ENCODE measurements at places on chromosomes 5 and 9.
A peak's percentile ranks its signal among the peaks of the same experiment; 100 is the strongest.

- no peak for DNase-seq
These were observed 2.5 kb downstream of the KIAA0825 start for GRCh38 chr5:94615862-94616261.

DNA sequence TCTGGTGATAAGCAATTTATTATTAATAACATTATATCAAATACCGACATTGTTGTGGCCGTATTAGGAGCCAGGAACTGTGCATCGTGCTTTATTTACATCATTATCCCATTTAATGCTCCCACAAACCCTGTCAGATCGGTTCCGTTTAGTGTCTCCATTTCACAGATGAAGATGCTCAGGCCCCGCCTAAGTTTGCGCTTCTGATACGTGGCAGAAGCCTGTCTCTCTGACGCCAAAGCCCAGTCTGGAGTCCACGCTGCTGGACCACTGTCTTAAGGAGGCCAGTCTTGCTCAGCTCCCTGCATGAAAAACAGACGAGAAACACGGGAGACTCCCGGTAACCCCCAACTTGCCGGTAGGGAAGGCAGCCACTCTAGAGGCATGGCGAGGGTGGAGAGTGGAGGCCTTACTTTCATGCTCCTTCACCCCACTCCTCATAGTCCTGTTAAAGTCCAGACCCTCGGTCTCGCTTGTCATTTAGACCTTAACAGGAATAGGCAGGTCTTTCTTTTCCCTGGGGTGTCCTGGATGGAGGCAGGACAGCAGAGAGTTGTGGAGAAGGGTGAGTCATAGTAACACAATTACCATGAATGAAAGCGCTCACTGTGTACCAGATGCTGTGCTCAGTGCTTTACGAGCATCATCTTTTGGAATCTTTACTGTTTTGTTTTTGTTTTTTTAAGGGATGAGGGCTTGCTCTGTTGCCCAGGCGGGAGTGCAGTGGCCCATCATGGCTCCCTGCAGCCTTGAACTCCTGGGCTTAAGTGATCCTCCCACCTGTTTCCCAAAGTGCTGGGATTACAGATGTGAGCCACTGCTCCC is 872 bp downstream of the TXNDC15 start:
- DNase-seq = peak; percentile 92

- peak; percentile 84 for DNase-seq
These were observed 15.1 kb downstream of the GPSM1 start for GRCh38 chr9:136342181-136343120.

- no peak for DNase-seq
These were observed 772.5 kb downstream of the NR2F1-AS1 start for GRCh38 chr5:92808474-92808873.

DNA sequence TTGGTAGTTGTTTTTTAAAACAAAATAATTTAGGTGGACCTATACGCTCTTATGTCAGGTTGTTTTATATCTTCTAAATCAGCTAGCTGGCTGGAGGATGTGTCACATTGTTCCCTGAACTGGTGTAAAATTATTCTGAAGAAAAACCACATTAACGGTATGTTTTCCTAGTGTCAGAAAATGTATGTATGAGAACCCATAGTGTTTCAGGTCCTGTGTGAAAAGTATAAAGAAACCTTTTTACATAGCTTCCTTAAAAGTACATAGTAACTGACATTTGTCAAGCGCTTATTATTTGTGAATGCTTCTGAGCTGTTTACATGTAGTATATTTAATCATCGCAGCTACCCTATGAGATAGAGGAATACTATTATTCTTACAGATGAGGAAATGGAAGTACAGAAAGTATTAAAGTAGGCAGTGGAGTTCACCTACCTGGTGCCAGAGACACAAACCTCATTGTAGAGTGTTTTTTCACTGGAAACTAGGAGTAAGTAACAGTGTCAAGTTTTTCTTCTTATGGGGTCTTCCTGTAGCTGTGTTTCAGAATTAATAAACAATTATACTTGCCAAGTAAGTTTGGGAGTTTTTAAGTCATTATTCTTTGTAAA is 10.4 kb upstream of the FAM120AOS start:
- no peak for DNase-seq

DNA sequence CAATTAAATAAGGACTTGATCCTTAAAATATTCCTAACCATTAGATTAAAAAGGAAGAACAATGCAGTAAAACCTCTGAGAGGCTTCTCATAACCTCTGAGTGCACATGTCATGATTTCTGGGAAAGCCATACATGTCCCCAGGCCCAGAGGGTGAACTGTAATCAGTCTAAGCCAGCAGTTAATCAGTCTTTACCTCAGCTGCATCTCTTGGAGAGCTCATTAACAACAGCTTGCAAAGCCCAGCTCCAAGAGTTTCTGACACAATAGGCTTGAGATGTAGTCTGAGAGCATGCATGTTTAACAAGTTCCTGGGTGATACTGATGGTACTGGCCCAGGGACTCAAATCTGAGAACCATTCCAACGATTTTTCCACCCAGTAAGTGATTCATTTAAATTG is 392.1 kb downstream of the DNAH5 start:
- no peak for DNase-seq

- peak; percentile 90 for DNase-seq
These were observed 168.7 kb downstream of the GRIA1 start for GRCh38 chr5:153659039-153659736.

- no peak for DNase-seq
These were observed 1071.9 kb upstream of the CDH10 start for GRCh38 chr5:25716680-25717079.

DNA sequence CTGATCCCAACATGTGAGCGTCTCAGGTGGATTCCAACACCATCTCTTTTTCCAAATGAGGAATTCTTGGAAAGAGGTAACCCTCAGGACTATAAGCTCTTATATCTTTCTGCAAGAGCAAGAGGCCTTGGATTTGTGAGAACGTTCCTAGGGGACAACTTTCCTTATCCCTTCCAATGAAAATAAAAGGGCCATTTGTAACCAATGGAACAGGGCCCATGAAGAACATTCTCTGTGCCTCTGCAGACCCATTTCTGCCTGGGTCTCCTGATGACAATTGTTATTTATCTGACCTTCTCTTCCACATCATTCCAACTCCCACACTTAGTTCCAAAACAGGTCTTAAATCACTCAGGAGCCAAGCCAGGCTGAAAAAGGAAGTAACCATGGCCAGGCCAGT is 202.6 kb downstream of the ZNF462 start:
- DNase-seq = no peak

DNA sequence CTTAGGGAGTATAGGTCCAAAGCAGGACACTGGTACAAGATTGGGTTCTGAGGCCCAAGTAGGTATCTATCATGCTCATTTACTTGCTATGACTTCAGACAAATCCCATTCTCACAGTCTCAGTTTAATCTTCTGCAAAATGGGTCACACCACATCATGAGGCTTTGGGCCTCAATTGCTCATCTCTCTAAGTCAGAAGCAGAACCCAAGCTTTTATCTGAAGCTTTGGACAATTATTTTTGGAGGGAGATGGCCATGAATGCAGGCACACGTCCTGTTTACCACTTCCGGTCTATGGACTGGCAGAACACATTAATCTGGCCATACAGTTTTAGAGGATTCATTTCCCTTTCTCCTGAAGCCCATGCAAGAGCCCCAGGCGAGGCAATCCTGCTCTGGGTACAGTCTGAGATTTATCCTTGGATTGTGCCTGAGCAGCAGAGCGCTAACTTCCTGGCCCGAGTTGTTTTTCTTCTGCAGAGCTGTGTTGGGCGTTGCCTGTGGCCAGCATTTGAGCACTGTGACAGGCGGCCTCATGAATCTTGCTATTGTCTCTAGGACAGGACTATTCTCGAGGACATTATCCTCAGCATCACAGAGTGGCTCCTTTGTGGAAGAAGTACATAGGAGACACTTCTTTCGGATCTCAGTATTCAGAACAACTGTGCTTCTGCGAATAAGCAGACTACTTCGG is 16.1 kb downstream of the SLC22A4 start:
- no peak for DNase-seq

- DNase-seq = no peak
These were observed 29.8 kb downstream of the TTC23L start for GRCh38 chr5:34868791-34869190.

DNA sequence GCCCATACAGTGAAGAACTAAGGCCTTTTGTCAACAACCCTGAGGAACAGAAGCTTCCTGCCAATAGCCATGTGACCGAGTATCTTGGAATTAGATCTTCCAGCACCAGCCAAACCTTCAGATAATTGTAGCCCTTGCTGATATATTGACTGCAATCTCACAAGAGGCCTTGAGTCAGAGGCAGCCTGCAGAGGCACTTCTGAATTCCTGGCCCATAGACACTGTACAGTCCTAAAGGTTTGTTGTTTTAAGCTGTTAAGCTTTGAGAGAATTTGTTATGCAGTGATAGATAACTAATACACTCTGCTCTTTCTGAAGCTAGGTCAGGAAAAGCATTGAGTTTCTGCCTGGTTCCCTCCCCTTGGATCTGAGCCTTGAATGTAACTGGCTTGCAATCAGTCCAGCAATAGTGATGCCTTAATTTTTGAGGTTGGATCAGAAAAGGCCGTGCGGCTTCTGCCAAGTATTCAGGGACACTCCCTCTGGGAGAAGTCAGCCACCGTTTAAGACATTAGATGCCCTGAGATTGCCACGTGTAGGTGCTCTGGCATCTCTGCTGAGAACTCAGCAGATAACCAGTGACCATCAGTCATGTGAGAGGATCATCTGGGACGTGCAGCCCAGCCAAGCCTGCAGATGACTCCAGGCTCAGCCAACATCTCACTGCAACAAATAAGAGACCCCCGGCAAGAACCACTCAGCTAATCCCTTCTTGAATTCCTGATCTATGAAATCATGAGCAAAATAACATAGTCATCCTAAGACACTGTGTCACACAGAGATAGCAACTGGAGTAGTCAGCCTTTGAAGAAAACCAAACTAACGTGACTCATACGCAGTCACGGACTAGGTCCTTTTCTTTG is 126.8 kb upstream of the STC2 start:
- DNase-seq = peak; percentile 99

DNA sequence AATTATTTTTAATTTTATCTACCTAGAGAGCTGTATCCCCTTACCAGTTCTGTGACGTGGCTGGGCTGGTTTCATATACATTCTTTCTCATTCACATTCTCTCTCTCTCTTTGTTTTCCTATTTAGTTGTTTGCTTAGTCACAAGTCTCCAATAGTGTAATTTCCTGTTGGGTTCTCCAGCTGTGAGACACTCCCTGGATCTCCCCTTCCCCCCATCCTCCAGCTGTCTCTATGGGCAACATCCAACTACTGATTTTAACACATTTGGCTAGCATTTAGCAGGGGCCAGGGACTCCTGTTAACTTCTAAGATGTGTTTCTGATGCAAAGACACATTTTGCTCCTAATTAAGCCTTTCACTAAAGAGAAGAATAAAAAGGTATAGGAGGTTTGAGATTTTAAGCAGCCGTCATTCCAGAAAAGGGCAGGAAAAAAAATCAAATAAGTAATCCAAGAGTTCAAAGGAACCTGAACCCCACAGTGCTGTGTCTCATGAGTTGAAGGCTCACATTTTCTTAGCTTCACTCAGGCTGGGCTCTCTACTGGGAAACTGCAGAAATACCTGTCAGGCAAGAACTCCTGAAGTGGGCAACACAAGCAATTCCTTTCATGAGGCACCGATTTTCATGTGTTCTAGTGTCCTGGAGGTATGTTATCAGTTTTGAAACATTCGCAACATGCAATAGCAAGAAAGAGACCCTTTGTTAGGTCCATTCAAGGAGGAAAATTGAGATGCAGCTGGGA is 198.7 kb upstream of the C9orf72 start:
- DNase-seq = peak; percentile 24

GRCh38 chr9:3238236-3238635 is 287.6 kb downstream of the RFX3 start:
- DNase-seq = peak; percentile 78

DNA sequence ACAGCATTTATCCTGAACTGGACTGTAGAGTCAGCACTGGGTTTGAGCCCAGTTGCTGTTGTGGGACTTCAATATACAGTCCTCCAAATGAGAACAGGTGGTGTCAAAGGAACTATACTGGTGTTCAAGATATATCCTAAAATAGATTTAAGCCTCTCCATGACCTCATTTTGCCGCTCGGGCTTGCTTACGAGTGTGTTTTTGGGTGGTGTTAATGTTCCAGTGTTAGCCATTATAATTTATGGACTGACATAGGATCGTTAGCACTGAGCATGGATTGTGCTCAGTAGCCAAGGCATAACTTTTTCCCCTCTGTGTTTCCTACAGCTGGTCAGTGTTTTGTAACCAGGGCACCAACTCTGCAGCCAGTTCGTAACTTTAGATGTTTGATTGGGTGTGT is 306.6 kb downstream of the SPATA31D1 start:
- no peak for DNase-seq

GRCh38 chr9:15927161-15927560 is 374.3 kb downstream of the CCDC171 start:
- peak; percentile 69 for DNase-seq

DNA sequence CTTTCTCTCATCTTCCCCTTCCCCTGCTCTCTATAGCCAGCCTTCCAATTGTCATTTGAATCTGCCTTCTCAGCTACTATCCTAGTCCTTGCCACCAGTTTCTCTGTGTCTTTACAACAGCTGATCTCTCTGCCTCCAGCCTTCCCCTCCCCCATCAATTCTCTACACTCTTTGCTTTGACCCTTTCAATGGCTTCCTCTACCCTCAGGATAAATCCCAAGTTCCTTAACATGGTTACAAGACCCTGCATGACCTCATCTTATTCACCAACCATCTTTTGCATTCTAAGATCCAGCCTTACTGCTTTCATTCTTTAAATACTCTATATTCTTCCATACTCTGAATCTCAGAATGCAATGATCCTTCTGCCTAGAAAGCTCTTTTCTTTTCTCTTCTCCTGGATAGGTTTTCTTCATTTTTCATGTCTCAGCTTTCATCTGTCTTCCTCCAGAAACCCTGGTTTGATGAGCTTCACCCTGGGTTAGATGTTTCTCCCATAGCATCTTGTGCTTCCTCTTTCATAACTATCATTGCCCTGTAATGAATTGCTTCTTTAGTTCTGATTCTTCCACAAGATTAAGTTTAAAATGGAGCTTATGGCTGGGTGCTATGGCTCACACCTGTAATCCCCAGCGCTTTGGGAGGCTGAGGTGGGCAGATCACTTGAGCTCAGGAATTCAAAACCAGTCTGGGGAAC is 58.6 kb upstream of the ZSWIM6 start:
- DNase-seq = no peak

- DNase-seq = no peak
These were observed 67.4 kb downstream of the UNC13B start for GRCh38 chr9:35229066-35229778.

DNA sequence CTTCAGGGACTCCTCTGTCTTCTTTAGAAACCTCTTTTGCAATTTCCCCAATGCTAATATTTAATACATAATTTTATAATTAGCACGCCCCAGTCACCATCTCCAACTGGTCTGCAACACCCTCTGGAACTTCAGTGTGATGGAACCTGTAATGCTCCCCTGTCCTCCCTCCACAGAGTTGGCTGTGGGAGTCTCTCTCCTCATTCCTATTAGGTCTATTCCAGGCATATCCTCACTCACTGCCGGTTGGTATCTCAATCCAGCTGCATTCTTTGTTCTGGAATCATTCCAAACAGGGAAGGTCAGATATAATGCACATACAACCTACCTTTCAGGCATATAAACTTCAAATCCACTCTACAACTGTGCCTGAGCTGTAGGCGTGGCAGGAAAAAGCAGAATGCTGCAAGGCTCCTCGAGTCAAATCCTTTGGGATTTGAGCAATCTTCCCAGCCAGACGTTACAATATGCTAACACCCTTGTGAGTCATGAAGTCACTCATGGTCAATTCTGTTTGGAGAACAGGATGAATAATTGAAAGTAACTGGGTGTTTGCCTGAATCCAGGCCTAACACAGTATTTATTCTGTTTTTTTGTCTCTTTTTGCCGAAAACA is 293.8 kb downstream of the CWC27 start:
- DNase-seq = peak; percentile 74

All from iris pigment epithelial cell (primary cell).